Lower lobe of right lung (tissue), 2 donors: ENCODE measurements at places on chromosomes 11 and 22. TPM values are rescaled to one million over a fixed set of nuclear protein-coding genes. Genes with fewer than 3 reads are reported as not detected.

The LGR4 gene
- 7.5 TPM for total RNA-seq

The BDNF gene
- total RNA-seq: 3.4 TPM

The OR56A1 gene
- total RNA-seq: not detected

The OR51E2 gene
- not detected for total RNA-seq

The FAM180B gene
- total RNA-seq: 0.53 TPM

The ELFN2 gene
- 0.89 TPM for total RNA-seq

The FOSL1 gene
- 2.2 TPM for total RNA-seq

The CSRP3 gene
- not detected for total RNA-seq

GRCh38 chr11:130100381-130101095 is 30.8 kb downstream of the APLP2 start:
- H3K27me3 ChIP-seq: no peaks in the 10 kb centered on the region
- DNase-seq: no peak
- H3K4me3 ChIP-seq: no peak overlapping the region
- no peaks in the 10 kb centered on the region for H3K36me3 ChIP-seq

- H3K36me3 ChIP-seq: no peaks in the 10 kb centered on the region
- no peaks in the 10 kb centered on the region for H3K4me1 ChIP-seq
- peaks cover 4% of the 10 kb centered on the region for H3K27me3 ChIP-seq
- no peak for DNase-seq
- H3K4me3 ChIP-seq: no peak overlapping the region
Observed at GRCh38 chr11:2211113-2211971, 39.7 kb upstream of the TH start.

GRCh38 chr11:134282121-134283045 is 6.2 kb downstream of the GLB1L3 start:
- H3K4me1 ChIP-seq: no peaks in the 10 kb centered on the region
- no peak overlapping the region for H3K4me3 ChIP-seq
- no peaks in the 10 kb centered on the region for H3K36me3 ChIP-seq
- DNase-seq: no peak

- H3K36me3 ChIP-seq: no peaks in the 10 kb centered on the region
- H3K27ac ChIP-seq: no peak overlapping the region
- H3K4me1 ChIP-seq: no peaks in the 10 kb centered on the region
- no peak for DNase-seq
- peaks cover 13% of the 10 kb centered on the region for H3K27me3 ChIP-seq
Observed at GRCh38 chr22:22884888-22885840, 2.5 kb upstream of the IGLL5 start.

DNA sequence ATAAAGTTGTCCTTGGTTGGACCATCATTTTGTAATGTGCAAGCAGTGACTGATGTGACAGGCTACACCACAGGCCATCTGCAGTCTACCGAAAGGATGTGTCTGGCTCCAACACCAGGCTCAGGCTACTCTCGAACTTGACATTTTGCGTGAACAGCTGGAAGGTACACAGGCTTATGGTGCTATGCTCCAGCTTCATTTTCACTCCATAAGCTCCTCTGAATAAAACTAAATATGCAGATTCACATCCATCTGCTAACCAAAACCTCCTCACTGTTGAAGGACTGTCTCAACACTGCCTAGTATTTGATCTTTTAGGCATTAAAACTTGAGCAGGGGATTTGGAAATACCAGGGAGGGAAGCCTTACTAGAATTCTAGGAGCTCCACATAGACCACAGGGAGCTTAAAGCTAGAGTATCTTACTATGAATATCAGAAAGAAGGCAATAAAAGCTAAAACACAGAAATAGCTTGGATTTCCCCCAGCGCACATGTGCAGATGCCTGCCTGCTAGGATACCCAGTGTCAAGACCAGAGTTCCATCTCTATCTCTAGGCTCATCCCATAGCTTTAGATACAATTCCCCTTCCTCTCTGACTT is 383.9 kb upstream of the FAT3 start:
- DNase-seq: no peak
- H3K4me3 ChIP-seq: no peak overlapping the region
- no peak overlapping the region for H3K27ac ChIP-seq
- no peaks in the 10 kb centered on the region for H3K27me3 ChIP-seq

DNA sequence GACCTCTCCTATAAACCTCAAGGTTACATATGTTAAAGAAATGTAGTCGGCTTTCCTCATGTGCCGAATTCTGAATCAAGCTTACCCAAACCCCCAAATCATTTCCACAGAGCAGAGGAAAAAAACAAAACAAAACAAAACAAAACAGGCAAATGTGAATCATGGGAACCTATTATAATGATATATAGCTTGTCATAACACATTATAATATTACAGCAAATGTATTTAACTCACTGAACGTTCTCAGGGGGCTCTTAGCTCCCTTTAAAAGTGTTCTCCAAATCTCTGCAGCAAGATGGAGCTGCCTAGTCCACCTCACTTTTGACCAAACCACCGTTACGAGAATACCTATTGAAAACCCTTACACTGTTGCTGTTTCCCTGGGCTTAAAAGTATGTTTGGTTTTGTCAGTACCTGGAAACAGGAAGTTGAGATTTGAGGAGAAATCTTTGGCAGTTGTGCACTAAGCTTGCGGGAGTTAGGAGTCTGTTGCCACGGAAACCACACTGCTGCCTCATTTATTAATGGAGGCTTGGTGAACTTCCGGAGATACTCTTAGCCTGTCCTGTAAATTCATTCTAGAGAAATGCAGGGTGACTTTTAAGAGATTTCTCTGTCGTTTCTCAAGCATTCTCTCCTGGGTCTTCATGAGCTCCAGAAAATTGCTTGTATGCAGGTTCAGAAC is 167.0 kb upstream of the RASSF10 start:
- no peaks in the 10 kb centered on the region for H3K36me3 ChIP-seq
- peak overlapping the region; percentile 46 for H3K27ac ChIP-seq
- no peak for DNase-seq
- no peak overlapping the region for H3K4me3 ChIP-seq

DNA sequence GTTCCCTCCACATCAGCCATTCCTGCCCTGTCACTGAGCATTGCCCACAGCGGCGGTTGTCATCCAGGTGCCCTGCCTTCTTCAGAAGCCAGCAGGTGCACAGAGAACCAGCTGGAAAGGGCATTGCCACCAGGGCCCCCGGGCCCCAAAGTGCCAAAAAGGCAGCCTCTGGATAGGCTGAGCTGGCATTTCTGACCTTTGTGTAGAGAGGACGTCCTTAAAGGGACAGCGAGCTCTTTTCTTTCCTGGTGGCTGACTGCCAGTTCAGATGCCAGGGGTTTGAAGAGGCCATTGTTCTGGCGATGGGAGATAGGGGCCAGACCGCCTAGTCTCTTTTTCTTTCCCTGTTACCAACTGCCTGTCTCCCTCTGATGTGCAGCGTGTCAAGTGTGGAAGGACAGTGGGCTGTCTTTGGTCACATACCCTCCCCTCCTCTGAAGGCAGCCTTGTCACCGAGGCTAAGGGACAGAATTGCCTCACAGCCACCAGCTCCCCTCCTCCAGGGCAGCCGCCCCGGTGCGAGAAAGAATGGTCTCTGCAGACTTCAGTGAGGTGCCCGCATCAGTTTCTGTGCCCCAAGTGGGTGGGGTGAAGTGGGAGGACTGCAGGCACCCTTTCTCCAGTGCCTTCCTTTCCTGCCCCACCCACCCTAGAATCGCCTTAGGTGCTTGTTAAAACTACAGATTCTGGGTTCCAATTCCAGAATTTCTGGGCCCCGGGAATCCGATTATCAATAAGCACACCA is 109.6 kb downstream of the SCN3B start:
- no peak overlapping the region for H3K27ac ChIP-seq
- no peaks in the 10 kb centered on the region for H3K36me3 ChIP-seq
- no peaks in the 10 kb centered on the region for H3K27me3 ChIP-seq
- DNase-seq: no peak
- no peaks in the 10 kb centered on the region for H3K4me1 ChIP-seq

DNA sequence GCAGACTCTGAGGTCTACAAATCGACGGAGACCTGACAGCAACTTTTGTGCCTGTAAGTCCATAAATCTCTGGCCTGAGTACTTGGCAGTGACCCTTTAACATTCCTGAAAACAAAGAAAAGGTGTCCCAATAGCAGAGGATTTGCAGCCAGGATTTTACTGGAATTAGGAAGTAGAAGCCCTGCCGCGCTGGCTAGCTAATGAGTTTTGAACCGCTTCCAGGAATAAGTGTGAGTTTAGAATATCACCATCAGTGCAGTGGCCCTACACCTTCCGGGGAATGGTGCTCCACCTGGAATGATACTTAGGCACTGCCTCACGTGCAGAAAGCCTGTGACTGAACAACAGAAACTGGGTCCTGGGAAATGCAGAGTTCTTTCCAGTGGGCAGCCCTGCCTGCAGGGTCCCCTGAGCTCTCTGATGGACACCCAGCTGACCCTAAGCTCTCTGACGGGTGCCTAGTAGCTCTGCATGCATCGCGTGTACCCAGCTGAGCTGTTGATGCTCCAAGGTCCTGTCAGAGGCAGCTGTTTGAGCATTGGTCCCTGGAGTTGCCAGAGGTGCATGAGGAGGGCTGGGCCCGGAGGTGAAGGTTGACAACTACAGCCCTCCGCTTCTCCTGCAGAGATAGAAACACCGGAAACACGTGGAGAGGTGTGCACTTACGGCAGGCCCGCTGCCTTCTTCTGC is 380.9 kb downstream of the TBC1D22A start:
- no peaks in the 10 kb centered on the region for H3K36me3 ChIP-seq
- H3K4me1 ChIP-seq: no peaks in the 10 kb centered on the region
- H3K27me3 ChIP-seq: no peaks in the 10 kb centered on the region
- DNase-seq: no peak

GRCh38 chr11:35153280-35153679 is 14.3 kb downstream of the CD44 start:
- no peak overlapping the region for H3K27ac ChIP-seq
- H3K27me3 ChIP-seq: no peaks in the 10 kb centered on the region
- H3K4me3 ChIP-seq: no peak overlapping the region

GRCh38 chr11:2806351-2807024 is 79.1 kb downstream of the CDKN1C start:
- H3K27me3 ChIP-seq: no peaks in the 10 kb centered on the region
- no peaks in the 10 kb centered on the region for H3K36me3 ChIP-seq
- H3K4me3 ChIP-seq: no peak overlapping the region
- H3K4me1 ChIP-seq: peaks cover 26% of the 10 kb centered on the region
- DNase-seq: peak; percentile 46

- no peaks in the 10 kb centered on the region for H3K36me3 ChIP-seq
- peaks cover 38% of the 10 kb centered on the region for H3K4me1 ChIP-seq
- H3K4me3 ChIP-seq: peak overlapping the region; percentile 96
- peak overlapping the region; percentile 94 for H3K27ac ChIP-seq
- peak; percentile 89 for DNase-seq
Observed at GRCh38 chr11:118929501-118930093, 3.9 kb upstream of the BCL9L start.

GRCh38 chr11:17381156-17381555 is 7.3 kb downstream of the KCNJ11 start:
- peaks cover 2% of the 10 kb centered on the region for H3K4me1 ChIP-seq
- no peaks in the 10 kb centered on the region for H3K36me3 ChIP-seq
- no peak overlapping the region for H3K27ac ChIP-seq
- peaks cover 4% of the 10 kb centered on the region for H3K27me3 ChIP-seq
- no peak overlapping the region for H3K4me3 ChIP-seq
- no peak for DNase-seq

DNA sequence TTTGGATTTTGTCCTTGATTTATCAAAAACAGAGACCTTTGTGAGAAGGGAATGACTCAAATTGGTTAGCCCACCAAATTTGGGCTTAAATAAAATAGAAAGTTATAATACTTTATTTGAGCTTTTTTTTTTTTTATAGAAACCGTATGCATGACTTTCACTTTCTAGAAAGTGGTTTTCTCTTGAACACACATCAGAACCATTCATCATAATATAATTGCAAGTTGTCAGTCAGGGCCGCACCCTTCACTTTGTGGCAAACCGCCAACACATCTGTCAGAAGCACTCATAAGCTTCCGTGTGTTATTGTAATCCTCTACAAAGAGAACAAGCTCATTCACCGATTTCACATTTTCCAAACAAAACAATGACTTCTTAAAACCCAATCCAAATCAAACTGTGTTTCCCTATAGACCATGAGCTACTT is 76.1 kb downstream of the SOX6 start:
- no peak overlapping the region for H3K4me3 ChIP-seq
- no peaks in the 10 kb centered on the region for H3K27me3 ChIP-seq
- no peaks in the 10 kb centered on the region for H3K36me3 ChIP-seq
- H3K4me1 ChIP-seq: no peaks in the 10 kb centered on the region
- DNase-seq: peak; percentile 43
- H3K27ac ChIP-seq: no peak overlapping the region

DNA sequence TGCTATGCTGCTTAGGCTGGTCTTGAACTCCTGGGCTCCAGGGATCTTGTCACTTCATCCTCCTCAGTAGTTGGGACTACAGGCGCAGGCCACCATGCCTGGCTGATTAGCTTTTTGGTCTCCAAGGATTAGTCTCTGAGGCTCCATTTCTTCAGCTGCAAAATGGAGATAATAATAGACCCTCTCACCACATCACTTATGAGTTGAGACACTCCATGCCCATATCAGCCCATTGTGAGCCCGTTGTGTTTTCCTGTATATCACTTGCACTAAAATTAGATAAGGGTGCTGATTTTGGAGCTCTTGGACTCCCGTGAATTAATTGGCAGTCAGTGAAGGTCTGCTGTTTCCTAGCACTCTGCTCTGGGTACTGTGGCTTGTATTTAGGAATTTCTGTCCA is 36.0 kb downstream of the DEPDC5 start:
- H3K36me3 ChIP-seq: peaks cover 52% of the 10 kb centered on the region
- H3K4me1 ChIP-seq: no peaks in the 10 kb centered on the region
- H3K4me3 ChIP-seq: no peak overlapping the region
- DNase-seq: no peak
- H3K27ac ChIP-seq: no peak overlapping the region
- H3K27me3 ChIP-seq: no peaks in the 10 kb centered on the region

DNA sequence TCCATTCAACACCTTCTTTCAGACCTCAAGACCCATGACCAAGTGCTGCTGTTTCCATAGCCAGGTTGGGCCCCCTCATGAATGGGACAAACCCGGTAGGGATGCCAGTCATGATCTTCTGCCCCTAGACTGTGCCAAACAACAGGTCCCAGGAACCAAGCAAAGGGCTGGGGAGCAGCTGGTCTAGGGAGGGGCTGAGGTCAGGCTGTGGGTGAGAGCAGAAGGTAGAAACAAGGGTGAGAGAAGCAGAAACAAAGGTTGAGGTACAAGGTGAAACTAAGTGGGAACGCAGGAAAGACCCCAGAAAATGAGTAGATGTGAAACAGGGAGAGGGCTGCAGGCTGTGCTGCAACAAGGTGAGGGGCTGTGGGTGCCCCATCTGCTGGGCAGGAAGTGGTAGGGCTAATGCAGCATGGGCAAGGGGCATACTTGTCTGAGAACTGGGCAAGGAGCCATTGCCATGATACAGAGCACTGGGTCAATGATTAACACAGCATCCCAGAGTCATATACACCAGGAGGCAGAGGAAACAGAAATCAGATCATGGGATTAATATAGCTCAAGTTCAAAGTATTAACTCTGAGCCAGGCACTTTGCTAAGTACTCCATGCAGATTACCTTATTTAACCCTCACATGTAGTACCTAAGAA is 45.9 kb downstream of the SLC1A2 start:
- no peak overlapping the region for H3K4me3 ChIP-seq
- H3K27ac ChIP-seq: no peak overlapping the region
- no peak for DNase-seq
- no peaks in the 10 kb centered on the region for H3K36me3 ChIP-seq
- no peaks in the 10 kb centered on the region for H3K4me1 ChIP-seq

- H3K4me3 ChIP-seq: no peak overlapping the region
- H3K27me3 ChIP-seq: no peaks in the 10 kb centered on the region
- no peaks in the 10 kb centered on the region for H3K4me1 ChIP-seq
- no peaks in the 10 kb centered on the region for H3K36me3 ChIP-seq
Observed at GRCh38 chr11:6824136-6824823, 21.2 kb upstream of the OR10A5 start.

- no peaks in the 10 kb centered on the region for H3K4me1 ChIP-seq
- H3K36me3 ChIP-seq: no peaks in the 10 kb centered on the region
- no peak overlapping the region for H3K4me3 ChIP-seq
- no peak overlapping the region for H3K27ac ChIP-seq
Observed at GRCh38 chr11:64419818-64420485, 61.0 kb downstream of the RPS6KA4 start.
